ENCODE measurements at places on chromosomes 2 and 18.

- no peak for DNase-seq
Observed at GRCh38 chr2:99032786-99033185, 96.8 kb upstream of the CRACDL start.

- DNase-seq = no peak
Observed at GRCh38 chr2:65864619-65865018, 432.2 kb upstream of the SPRED2 start.

GRCh38 chr18:22482948-22483347, 65.2 kb upstream of the CTAGE1 start:
- no peak for DNase-seq

GRCh38 chr2:88210132-88211002, 40.2 kb downstream of the THNSL2 start:
- DNase-seq = no peak

DNA sequence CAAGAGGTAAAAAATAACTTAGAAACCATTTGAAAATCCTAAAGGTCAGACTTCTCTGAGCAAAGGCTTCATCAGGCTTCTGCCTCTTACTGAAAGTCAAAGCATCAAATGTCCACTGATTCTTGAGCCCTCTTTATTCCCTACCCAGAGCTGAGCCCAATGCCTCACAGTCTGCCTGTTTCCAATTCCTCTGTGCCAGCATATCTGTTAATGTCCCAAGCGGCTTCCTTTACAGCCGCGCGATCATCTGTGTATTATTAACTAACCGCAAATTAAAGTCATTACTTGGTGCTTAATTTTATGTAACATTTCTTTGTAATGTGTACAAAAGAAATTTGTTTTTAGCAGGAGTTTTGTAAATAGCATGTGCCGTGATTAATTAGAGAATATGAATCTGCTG, 418.8 kb upstream of the HNRNPA3 start:
- DNase-seq = no peak

DNA sequence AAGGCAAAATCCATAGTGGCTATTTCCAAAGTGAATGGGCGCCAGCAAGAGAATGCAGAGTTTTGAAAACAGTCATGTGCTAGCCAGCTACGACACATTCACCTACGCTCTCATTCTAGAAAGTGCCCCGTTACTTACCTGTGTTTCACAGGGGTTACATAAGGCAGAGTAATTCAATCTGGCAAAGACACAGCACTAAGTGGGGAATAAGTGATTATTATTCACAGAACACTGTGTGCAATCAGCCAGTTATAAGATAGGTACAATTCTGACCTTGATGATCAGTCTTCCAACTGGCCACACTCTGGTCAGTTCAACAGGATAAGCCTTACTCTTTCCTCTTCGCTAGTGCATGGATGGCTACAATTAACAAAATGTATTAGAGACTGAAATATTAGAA, 105.8 kb downstream of the CABYR start:
- no peak for DNase-seq

GRCh38 chr2:60984720-60985119, 32.8 kb upstream of the PEX13 start:
- no peak for DNase-seq

DNA sequence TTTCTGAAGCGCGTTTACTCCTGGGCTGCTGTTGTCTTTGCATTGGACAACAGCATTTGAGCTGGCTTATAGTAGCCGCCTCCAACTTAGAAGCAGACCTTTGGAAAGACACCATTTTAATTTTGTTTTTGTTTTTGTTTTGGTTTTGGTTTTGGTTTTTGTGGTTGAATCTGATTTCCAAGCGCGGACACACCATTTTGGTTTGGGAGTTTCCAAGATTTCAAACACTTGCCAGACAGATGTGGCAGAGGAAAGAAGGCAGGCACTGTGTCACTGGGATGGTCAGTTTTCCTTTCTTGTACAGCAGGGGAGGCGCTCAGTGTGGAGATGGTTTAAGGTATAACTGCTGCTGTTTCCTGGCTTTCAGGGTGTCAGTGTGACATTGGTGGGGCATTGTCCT, 126.8 kb downstream of the LAMA3 start:
- no peak for DNase-seq

DNA sequence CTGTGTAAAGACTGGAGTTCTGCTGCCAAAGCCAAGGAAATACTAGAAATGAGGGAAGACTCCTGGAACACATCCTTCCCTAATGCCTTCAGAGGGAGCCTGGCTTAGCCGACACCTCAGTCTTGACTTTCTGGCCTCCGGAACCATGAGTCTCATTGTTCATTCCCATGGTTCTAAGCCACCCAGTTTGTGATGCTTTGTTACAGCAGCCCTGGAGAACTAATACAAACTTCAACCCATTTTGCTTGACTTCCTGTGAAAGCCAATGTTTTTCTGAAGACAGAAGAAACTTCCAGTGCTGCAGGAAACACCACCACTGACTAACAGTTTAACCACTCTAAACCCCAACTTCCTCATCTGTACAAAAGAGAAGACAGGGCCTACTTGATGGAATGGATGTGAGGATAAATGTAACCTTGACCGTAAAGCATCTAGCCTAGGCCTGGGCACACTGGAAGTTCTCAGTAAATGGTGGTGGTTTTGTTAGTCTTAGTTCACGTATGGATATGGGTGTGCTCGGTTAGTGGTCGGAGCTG, 85.9 kb upstream of the RFX8 start:
- no peak for DNase-seq

- no peak for DNase-seq
Observed at GRCh38 chr2:122075381-122075780, 319.9 kb downstream of the TSN start.

DNA sequence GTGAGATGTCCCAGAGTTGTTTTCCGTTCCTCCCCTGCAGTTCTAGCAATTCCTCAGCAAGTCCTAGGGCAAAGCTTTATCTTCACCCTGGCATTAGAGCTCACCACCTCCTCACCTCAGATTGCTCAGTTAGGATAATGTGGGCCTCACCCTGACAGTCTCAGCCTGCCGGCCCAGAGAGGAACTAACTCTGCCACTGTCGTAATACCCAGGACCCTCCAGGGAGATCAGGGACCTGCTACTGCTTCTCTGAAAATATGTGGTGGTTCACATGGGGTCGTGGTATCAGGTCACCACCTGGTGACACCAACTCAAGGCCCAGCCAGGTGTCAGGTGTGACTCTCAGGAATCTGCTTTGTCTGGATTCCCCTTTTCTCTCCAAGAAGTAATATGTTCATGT, 120.7 kb downstream of the FEZ2 start:
- no peak for DNase-seq

DNA sequence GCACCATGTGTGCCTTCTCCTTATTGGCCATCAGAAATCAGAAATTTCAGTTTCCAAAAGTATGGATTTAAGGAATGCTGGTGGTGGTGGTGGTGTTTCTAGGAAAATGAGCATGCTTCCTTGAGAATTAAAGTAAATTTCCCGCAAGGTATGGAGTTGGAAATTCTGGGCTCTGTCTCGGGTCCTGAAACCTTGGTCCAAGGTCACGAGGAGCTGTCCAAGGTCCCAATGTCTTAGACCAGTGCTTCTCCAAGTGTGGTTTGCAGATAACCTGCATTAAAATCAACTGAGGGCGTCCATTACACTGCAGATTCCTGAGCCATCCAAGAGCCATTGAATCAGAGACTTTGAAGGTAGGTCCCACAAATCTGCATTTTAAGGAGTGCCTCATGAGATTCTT, 210.9 kb upstream of the PKDCC start:
- no peak for DNase-seq

DNA sequence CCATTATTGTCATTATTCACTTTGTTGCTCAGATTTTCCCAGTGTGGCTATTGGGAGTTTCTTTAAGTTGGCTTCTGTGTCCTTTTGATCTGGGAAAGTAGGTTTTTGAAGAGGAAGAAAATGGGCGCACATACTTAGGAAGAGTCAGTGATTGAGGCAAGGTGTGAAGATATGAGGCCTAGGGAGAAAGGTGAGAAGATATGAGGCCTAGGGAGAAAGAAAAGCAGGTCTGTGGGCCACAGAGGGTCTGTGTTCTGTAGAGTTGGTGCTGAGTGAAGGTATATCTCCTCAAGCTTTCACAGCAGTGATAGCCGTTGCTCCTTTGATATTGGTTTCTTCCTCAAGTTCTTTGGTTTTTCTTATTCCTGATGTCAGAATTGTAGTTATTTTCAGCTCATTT, 126.2 kb downstream of the AGPS start:
- no peak for DNase-seq

GRCh38 chr18:58768293-58768974, 96.2 kb upstream of the ZNF532 start:
- DNase-seq = peak; percentile 57

GRCh38 chr2:229627728-229628127, 86.6 kb downstream of the DNER start:
- DNase-seq = no peak

GRCh38 chr2:225494100-225494459, 94.6 kb downstream of the NYAP2 start:
- no peak for DNase-seq

GRCh38 chr2:119234021-119235019, 10.7 kb downstream of the STEAP3 start:
- DNase-seq = no peak

- no peak for DNase-seq
Observed at GRCh38 chr2:236975766-236976165, 109.9 kb upstream of the COPS8 start.

DNA sequence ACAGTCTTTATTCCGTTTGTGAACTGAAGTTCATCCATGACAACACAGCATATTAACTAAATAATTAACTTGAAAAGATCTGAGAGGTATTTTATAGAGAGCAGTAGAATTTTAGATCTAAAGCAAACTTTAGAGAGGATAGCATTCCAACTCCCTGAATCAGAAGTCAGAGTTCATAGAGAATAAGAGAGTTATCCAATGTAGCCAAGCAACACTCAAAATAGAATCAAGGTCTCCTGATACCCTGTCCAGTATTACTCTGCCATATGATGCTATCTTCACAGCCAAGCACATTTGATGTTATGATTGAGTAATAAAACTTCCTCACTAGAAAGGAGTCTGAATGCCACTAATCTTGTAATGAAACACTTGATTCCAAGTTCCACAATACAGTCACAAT, 55.5 kb downstream of the RIT2 start:
- no peak for DNase-seq

DNA sequence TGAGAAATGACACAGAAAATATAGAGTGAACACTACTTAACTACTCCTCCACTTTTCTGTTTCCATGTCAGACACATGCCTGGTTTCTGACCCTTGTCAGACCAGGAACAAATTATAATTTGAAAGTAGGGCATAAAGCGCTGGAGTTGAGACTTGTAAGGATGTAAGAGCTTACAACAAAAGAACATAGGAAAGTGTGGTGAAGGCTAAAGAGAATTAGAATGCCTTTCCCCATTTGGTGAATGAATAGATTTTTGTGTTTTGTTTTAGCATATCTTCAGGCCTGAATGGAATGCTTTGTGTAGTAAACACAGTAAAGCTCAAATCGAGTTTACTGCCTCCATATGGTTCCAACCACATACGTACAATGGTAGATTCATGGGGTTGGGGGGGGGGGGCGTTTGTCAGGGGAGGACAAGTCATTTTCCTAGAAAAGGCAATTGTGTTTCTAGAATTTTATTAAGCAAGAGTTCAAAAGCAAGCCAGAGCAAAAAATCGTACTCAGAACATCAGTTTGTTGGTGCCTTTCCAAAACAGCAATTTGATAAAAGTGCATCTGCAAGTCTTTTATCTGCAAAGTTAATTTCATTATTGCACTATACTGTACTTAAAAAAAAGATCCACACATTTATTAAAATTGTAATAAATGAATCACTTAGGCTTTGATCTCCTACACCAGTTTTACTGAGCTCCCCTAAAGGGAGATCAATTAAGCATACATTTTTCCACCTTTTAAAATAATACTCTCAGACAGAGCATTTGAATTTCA, 30.9 kb downstream of the NRXN1 start:
- no peak for DNase-seq

- DNase-seq = no peak
Observed at GRCh38 chr2:148495586-148495985, 149.0 kb upstream of the EPC2 start.

DNA sequence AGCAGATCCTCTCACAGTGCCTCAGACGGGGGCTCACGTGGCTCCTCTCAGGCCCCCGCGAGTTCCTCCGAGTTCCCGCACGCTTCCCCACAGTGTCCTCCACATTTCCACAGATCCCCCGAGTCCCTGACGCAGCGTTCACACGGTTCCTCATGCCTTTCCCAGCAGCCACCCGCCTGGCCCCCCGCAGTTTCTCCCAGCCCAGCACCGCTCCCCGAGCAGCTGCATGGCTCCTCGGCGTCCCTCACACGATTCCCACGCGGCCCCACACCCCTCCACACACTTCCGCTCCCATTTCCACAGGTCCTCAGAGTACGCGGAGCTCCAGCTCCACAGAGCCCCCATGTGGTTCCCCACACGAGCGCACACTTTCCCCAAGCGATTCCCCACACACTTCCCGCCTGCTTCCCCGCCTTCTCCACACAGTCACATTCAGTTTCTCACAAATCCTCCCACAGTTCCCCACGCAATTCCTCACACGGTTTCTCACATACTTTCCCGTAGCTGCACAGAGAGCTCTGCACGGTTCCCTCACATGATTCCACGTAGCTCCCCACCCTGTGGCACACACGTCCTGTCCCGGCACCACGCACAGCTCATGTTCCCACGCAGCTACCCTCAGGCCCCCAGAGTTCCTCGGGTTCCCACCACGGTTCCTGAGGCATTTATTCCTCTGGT, 39.9 kb downstream of the KIF1A start:
- no peak for DNase-seq

GRCh38 chr2:207166349-207167098, 776 bp upstream of the KLF7 start:
- DNase-seq = peak; percentile 52

DNA sequence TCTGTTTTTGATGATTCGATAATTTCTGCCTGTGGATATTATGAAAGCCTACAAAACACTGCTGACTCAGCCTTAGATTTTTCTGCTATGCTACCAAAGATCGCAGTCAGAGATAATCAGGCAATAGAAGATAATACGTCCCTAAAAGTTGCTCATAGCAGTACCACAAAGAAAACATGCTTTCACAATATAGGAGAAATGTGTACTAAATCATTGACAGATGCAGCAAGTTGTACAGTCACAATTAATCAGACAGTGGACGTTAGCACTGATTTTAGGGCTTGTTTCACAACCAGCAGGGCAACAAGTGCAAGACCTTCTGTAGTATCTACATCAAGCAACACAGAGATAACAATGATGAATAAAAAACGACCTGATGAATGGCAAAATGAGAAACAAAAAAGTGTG, 19.5 kb downstream of the RBM44 start:
- DNase-seq = no peak

GRCh38 chr2:20390524-20391123, 40.0 kb upstream of the PUM2 start:
- no peak for DNase-seq

All from stimulated activated naive CD4-positive, alpha-beta T cell treated with Interleukin-2 at 50 U/mL for 16 hours (primary cell).